ENCODE measurements at places on chromosomes 1 and 21. TPM values are rescaled to one million over a fixed set of nuclear protein-coding genes. Genes with fewer than 3 reads are reported as not detected.

Gene PLA2G5
- polyA plus RNA-seq, result 3.2 TPM

- no peak for DNase-seq
Measured at GRCh38 chr1:62230718-62231117, 36.1 kb downstream of the L1TD1 start.

DNA sequence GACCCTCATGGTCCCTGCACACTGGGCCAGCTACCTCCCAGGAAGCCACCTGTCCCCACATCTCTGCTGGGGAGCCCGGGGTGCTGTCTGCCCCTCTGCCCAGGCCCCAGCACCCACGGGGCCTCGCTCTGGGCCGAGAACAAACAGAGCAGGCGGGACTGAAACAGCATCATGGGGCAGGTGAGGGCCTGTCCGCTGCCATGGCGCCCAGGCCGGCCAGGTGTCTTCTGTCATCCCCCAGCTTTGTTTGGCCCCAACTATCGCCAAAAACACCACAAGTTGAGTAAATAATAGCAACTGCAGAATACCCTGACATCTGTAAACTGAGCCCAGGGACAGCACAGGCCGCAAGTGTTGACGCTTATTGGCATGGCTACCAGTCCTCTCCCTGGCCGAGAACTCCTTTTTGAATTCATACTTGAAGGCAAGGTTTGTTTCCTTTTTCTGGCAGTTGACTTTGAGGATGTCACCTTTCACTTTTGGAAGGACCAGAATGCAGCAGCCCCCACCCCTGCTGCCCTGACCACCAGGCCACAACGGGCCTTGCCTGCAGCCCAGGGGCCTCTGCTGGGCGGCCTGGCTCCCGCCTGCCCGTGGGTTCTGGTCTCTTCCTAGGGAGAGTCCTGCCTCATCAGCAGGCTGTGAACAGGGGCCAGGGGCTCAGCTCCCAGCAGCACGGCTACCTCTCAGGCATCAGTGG, 152.7 kb downstream of the CASZ1 start:
- DNase-seq, result no peak

Gene CXADR
- 17.3 TPM for polyA plus RNA-seq

Gene AIRE
- not detected for polyA plus RNA-seq

GRCh38 chr1:226078374-226078773, 15.9 kb downstream of the H3-3A start:
- DNase-seq, result no peak

GRCh38 chr1:9406111-9406510, 113.4 kb downstream of the SPSB1 start:
- no peak for DNase-seq

Gene PDE4B
- polyA plus RNA-seq, result 16.3 TPM

DNA sequence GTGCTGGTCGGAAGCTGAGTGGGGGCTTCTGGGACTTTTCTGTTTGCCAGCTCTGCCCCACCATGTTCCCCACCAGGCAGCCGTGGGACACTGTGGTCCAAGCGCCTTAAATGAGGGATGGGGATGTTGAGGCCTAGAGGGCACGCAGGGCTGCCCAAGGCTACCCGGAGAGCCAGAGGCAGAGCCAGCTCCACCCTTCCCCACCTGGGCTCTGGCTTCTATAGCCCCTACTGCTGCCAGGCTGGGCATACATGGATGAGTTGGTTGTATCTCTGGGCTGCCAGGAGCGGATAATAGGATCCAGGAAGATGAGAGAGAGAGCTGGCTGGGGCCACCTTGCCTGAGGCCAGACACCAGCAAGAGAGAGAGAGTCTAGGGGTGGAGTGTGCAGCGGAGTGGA, 49.4 kb downstream of the PTPRU start:
- no peak for DNase-seq
